ENCODE measurements at places on chromosomes 16 and 17.

DNA sequence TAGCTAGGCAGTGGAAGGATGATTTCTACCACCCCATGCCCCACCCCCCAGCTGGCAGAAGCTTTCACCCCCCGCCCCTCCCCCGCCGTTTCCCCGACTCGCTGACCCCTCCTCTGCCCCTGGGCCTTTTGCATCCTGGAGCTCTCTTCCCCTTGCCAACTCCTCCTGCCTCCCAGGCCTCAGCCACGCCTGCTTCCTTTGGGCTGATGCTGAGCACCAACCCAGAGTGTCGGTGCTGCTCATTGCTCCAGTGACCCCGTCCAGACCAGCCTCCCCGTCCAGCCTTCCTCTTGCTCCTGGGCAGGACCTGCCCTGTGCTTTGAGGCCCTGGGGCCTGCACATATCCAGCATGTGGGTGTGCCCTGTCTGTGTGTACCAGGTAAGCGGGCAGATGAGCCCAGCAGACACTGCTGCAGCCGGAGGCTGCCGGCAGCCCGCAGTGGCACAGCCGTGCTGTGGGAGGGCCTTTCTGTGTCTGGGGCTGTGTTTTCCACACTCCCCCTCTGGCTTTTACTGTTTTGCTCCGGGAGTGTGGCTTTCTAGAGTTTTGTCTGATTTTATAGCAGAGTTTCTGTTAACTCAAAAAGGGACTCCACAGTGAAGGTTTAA lies 72.9 kb downstream of the JPH3 start:
- no peak for DNase-seq

DNA sequence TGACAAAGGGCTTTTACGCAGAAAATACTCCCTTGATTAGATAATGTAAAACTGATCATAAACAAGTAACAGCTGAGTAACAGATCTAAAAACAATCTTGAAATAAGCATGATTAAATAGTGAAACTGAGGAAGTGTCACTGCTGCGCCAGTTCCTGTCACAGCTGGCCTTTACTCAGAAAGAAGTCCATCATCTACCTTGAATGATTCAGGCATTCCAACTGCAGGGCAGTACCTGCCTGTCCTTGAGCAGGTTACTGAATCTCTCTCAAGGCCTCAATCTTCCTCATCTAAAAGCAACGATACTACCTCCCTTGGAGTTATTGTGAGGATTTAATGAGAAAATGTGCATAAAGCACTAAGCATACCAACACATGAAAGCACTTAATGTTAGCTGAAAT lies 12.7 kb downstream of the PHLPP2 start:
- no peak for DNase-seq

DNA sequence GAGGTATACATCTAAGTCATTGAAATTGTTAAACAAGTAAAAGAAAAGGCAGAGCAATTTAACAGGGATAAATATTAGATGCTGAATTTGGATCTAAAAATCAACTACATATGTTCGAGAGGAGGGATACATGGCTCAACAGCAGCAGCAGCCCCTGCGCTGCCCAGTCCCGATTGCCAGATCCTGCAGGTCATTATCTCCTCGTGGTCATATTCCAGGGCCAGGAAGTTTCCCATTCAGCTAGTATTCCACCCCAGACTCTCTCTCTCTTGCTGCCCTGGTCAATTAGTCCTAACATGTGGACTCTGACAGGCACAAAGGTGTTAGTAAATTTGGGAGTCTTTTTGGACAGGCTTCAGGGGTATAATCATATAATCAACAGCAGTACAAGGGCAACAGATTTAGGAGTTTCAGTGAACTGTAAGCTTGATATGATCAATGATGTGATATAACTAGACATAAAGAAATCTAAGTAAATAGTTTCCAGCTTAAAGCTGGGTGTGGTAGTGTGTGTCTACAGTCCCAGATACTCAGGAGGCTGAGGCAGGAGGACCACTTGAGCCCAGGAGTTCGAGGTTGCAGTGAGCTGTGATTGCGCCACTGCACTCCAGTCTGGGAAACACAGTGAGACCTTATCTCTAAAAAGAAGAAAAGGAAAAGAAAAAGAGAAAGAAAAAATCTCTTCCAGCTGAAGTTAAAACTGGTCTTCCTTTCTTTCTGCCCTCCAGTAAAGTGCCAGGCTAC lies 96.5 kb upstream of the MED13 start:
- no peak for DNase-seq

- DNase-seq = no peak
Measured at GRCh38 chr17:64250233-64250835, 12.7 kb downstream of the TEX2 start.

- DNase-seq = no peak
Measured at GRCh38 chr16:88375996-88376834, 6.5 kb upstream of the ZNF469 start.

DNA sequence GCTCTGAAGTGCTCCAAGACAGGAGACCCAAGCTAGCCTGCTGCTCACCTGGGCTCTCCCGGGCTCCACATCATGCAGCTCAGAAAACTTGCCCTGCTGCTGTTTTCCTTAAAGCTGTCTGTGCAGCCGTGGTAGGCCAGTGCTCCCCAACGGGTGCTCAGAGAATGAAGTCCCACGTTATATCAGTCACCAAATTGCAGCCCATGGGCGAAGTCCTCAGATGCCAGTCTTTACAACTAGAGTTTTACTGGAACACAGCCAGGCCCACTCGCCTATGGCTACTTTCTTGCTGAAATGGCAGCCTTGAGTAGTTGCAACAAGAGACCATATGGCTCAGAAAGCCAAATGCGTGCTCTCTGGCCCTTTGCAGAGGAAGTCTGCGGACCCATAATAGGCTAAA lies 6.3 kb downstream of the CREBBP start:
- no peak for DNase-seq

DNA sequence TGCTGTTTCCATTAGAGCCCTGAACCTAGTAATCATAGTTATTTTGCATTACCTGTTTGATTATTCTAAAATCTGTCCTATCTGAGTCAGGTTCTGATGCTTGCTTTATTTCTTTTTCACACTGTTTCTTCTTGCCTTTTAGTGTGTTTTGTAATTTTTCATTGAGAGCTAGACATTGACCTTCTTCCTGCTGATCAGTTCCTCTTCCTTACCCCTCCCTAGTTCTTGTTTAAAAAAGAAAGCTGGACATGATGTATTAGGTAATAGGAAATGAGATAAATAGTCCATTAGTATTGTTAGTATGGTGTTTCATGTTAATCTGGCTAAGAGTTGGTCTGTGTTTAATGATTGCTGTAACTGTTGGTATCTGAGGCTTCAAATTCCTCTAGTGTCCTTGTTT lies 13.4 kb downstream of the WWP2 start:
- no peak for DNase-seq

GRCh38 chr17:68184141-68184571 lies 63.7 kb upstream of the AMZ2 start:
- no peak for DNase-seq

DNA sequence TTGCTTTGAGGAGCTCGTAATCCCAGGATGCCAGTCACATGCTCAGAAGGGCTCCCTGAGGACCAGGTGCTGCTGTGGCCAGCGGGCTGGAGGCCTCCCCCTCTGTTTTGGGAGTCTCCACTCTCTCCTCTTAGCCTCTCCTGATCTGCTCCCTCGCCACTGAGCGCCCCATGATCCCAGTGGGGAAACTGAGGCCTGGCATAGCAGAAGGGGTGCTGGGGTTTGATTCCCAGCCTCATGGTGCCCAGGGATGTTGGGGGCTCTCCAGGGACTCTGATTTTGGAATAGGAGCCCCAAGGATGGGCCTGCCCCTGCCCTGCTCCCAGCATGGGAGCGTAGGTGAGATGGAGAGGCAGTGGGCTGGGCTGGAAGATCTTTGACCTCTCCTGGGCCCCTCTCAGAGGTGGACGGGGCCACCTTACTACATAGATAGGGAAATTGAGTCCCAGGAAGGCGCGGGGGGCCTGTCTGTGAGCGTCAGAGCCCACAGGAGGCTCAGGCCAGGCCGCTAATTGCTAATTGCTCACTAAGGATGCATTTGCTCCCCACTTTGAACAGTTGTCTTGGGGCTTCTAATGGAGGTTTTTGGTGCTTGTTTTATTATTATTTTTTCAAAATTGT lies 525 bp upstream of the ADCY7 start:
- DNase-seq = no peak

- DNase-seq = no peak
Measured at GRCh38 chr16:57822018-57822553, 19.8 kb upstream of the KIFC3 start.

DNA sequence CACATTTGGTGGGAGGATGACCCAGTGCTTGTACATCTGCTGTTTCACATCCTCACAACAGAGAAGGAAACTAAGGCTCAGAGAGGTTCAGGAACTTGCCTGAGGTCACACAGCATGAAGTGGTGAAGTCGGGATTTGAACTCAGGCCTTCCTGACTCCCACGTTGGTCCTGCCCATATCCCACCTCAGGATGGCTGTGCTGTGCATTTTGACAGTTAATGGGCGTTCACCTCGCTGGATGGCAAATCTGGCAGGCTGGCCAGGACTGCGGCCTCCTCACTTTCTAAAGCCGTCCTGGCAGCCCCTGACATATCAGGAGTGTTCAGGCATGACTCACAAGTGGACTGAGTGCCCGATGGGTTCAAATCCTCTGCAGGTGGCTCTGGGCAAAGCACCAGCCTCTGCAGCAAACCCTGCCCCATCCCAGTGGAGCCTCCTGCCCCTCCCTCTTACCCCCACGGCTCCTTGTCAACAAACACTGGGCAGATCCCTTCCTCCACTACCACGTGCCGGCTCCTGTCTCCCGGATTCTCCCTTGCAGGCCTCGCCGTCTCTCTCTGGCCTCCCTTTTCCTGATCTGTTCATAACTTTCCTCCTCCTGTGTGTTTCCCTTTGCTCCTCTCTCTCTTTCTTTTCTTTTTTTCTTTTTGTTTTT lies 29.2 kb downstream of the SOCS3 start:
- DNase-seq = no peak

GRCh38 chr16:89710709-89711564 lies 9.4 kb upstream of the SPATA2L start:
- DNase-seq = no peak

DNA sequence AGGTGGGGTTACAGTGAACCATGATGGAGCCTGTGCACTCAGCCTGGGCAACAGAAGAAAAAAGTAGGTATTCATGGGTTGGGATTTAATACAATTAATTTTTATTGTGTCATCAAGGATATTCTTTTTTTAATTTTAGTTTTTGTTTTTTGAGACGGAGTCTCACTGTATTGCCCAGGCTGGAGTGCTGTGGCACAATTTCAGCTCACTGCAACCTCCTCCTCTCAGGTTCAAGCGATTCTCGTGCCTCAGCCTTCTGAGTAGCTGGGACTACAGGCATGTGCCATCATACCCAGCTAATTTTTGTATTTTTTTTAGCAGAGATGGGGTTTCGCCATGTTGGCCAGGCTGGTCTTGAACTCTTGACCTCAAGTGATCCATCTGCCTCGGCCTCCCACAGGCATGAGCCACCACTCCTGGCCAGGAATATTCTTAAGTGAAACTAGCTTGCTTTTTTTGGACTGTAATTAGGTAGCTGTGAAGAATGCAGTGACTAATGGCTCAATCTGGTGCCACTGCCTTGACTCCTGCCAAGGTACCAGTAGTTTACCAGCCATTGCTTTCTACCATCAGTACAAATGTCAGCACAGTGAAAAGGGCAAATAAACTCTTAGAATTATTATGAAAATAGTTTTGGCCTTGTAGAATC lies 4.8 kb downstream of the PPM1D start:
- DNase-seq = no peak

GRCh38 chr17:73349138-73349537 lies 37.3 kb upstream of the CDC42EP4 start:
- no peak for DNase-seq

DNA sequence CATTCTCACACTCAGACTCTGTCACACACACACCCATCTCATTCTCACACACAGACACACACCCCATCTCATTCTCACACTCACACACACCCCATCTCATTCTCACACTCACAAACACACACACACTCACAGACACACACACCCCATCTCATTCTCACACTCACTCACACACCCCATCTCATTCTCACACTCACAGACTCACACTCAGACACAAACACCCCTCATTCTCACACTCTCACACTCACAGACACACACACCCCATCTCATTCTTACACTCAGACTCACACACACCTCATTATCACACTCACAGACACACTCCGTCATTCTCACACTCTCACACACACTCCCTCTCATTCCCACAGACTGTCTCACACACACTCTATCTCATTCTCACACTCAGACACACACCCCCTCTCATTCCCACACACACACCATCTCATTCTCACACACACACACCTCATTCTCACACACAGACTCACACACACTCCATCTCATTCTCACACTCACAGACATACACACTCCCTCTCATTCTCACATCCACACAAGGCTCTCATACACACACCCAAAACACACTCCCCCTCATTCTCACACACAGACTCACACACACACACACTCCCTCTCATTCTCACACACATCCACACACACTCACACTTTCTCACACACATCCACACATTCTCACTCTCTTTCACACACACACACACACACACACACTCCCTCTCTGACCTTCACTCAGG lies 2.9 kb downstream of the ASGR1 start:
- no peak for DNase-seq

GRCh38 chr16:68696514-68696913 lies 40.6 kb upstream of the CDH1 start:
- DNase-seq = no peak

DNA sequence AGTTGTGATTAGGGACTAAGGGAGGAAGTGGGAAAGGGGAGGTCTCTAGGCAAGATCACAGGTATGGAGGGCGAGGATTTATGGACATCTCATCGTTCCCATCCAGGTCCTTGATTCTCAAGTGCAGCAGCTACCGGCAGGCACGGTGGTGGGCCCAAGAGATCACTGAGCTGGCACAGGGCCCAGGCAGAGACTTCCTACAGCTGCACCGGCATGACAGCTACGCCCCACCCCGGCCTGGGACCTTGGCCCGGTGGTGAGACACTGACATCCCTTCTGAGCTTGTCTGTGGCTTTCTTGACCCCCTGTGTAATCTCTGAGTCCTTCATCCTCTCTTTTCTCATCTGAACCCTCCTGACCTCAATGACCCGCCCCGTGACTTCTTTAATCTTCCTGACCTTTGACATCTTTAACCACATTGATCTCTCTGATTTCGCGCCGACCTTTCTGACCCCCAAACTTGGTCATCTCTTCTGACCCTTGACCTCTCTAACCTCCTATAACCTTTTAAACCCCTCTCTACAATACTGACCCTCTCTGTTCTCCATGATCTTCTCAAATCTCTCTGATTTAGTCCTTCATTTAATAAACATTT lies 3.8 kb downstream of the PLD2 start:
- DNase-seq = no peak

GRCh38 chr17:15233022-15233805 lies 31.9 kb downstream of the PMP22 start:
- no peak for DNase-seq

Data from iPS DF 6.9 (cell line).